GM23338 (cell line): ENCODE measurements at places on chromosomes 7 and 10. TPM values are rescaled to one million over a fixed set of nuclear protein-coding genes. Genes with fewer than 3 reads are reported as not detected.

DNA sequence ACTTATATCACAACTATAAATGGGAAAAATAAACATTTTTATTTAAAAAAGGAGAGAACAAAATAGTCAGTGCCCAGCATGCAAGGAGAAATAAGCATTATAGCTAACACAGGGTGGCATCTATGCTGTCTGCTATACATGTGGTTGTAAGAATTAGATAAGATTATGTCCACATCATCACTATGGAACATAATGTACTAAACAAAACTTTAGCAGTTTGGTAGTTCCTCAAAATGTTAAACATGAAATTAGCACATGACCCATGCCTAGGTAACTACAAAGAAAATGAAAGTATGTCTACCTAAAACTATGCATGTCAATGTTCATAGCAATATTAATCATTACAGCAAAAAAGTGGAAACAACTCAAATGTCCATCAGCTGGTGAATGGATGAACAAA lies 28.7 kb upstream of the RUFY2 start:
- no peaks in the 10 kb centered on the region for H3K4me1 ChIP-seq
- H3K4me3 ChIP-seq, result no peak overlapping the region
- no peak for DNase-seq
- H3K27me3 ChIP-seq, result no peaks in the 10 kb centered on the region
- peaks cover 44% of the 10 kb centered on the region for H3K36me3 ChIP-seq

The LRRTM3 gene
- 0.21 and 1.0 TPM in 2 replicates for total RNA-seq

GRCh38 chr10:62858364-62858763 lies 42.2 kb upstream of the EGR2 start:
- no peak overlapping the region for H3K27ac ChIP-seq
- no peaks in the 10 kb centered on the region for H3K4me1 ChIP-seq
- no peaks in the 10 kb centered on the region for H3K27me3 ChIP-seq
- H3K36me3 ChIP-seq, result no peaks in the 10 kb centered on the region
- H3K4me3 ChIP-seq, result no peak overlapping the region

- H3K4me3 ChIP-seq, result no peak overlapping the region
- peaks cover under 1% of the 10 kb centered on the region; the same call in 1 of the 2 replicates for H3K36me3 ChIP-seq
- H3K27ac ChIP-seq, result no peak overlapping the region
- DNase-seq, result no peak
Measured at GRCh38 chr7:121383235-121383910, 12.7 kb downstream of the FAM3C start.

The LRRC17 gene
- 3.1 and 9.4 TPM in 2 replicates for total RNA-seq

DNA sequence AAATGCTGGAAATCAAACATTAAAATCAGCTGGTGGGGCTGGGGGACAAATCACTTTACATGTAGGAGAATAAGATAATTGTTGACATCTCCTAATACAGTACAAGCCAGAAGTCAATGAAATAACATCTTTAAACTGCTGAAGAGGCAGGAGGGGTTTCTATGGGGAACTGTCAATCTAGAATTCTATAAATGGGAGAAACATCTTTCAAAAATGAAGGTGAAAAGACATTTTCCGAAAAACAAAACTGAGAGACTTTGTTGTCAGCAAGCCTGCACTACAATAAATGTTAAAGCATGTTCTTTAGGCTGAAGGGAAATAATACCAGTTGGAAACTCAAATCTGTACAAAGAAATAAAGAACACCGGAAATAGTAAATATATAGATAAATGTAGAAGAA lies 17.3 kb upstream of the MSRB2 start:
- H3K4me3 ChIP-seq, result no peak overlapping the region
- H3K27ac ChIP-seq, result no peak overlapping the region
- H3K27me3 ChIP-seq, result no peaks in the 10 kb centered on the region

GRCh38 chr7:78279457-78279856 lies 480.9 kb downstream of the PHTF2 start:
- H3K27ac ChIP-seq, result no peak overlapping the region
- H3K4me1 ChIP-seq, result no peaks in the 10 kb centered on the region
- DNase-seq, result no peak
- no peaks in the 10 kb centered on the region for H3K36me3 ChIP-seq

DNA sequence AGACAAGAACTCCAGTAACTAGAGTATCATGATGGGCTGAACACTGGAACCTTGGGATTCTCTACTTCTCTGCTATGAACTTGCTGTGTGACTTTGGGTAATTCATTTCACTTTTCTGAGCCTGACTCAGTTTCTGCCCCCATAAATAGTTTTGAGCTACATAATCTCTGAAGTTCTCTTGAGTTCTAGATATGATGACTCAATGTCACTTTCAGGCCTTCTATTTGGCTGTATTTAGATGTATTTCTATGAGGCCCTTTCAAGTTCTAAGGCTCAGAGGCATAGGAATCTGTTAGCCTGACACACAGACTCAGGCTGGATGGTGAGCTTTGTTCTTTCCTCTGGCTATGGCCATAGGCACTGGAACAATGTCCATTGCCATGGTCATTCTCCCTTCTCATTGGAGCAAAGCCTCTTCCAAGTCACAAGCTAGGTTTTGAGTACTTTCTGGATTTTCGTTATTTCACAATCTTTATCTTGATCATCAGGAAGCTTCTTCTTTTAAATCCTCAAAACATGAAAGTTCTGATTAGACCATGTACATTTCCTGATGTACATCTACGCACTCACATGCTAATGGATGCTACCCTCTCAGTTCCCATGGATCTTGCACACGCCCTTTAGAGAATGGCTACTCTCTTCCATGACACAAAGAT lies 101.6 kb downstream of the TES start:
- no peak overlapping the region for H3K27ac ChIP-seq
- peaks cover 4% of the 10 kb centered on the region; the same call in 1 of the 2 replicates for H3K4me1 ChIP-seq
- no peak overlapping the region for H3K4me3 ChIP-seq
- DNase-seq, result no peak
- H3K36me3 ChIP-seq, result no peaks in the 10 kb centered on the region
- no peaks in the 10 kb centered on the region for H3K27me3 ChIP-seq

DNA sequence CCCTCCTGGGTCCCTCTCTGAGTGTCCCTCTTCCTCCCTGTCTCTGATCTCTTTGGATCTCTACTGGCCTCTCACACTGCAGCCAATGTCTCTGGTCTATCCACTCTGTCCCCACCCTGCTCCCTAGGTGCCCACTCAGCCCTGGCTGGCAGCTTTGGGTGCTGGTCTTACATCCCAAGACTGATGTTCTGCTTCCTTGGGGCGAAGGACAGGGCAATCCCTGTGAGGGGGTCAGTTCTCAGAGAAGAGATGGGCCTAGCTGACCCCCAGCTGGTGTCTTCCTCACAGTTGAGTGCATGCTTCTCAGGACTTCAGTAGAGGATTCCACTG lies 51.7 kb upstream of the CAMK2B start:
- no peaks in the 10 kb centered on the region for H3K4me1 ChIP-seq
- H3K4me3 ChIP-seq, result no peak overlapping the region
- no peaks in the 10 kb centered on the region for H3K36me3 ChIP-seq
- DNase-seq, result no peak
- H3K27me3 ChIP-seq, result no peaks in the 10 kb centered on the region
- no peak overlapping the region for H3K27ac ChIP-seq

DNA sequence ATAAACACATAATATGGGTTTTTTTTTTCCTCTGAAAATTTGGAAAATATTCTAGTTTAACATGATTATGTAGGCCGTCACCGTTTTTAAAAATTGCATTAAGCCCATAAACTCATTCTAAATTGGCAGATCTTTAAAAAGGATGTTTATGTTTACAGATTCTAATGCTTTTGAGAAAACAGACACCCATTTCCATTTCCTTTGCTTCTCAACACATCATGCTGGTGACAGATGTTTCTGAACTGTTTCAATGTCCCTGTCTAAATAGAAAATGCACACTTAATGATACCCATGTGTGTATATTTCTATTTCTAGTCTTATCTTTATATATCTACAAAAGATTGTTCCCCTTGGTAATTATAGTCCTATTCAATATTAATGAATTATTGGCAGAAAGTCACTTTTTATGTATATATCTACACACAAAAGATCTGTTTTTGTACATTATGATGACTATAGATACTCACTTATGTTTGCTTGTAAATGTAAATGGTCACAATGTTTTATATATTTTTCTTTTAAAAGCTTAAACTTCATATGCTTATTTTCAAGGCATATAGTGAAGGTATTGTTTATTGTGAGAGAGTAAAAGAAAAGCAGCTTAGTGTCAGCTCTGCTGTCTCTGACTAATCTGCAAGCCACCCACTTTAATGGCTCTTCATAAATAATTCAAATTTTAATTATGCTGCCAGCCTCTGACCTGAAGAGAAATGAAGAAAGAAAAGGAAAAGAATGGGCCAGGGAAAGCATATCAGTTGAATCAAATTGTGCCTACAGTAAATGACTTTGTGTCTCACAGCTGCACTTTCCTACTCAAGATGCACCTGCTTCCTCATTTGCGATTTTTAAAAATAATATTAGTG lies 179.4 kb downstream of the CACNA2D1 start:
- H3K4me1 ChIP-seq, result 0 out of 2 replicates have a peak, but pooled peaks cover 4% of the 10 kb centered on the region
- no peaks in the 10 kb centered on the region for H3K36me3 ChIP-seq
- DNase-seq, result no peak
- no peak overlapping the region for H3K27ac ChIP-seq
- H3K4me3 ChIP-seq, result no peak overlapping the region
- H3K27me3 ChIP-seq, result no peaks in the 10 kb centered on the region

GRCh38 chr7:5310822-5311405 lies 28.2 kb downstream of the SLC29A4 start:
- no peaks in the 10 kb centered on the region for H3K27me3 ChIP-seq
- no peaks in the 10 kb centered on the region for H3K4me1 ChIP-seq
- no peak for DNase-seq
